ENCODE measurements at places on chromosomes 1 and 21. TPM values are rescaled to one million over a fixed set of nuclear protein-coding genes. Genes with fewer than 3 reads are reported as not detected.

IL22RA1 gene
- total RNA-seq: not detected

AMY1C gene
- total RNA-seq: not detected

ADGRB2 gene
- 4.5 TPM for total RNA-seq

FUCA1 gene
- total RNA-seq: 4.8 TPM

KDM5B gene
- 176 TPM for total RNA-seq

ADGRL4 gene
- not detected for total RNA-seq

DNA sequence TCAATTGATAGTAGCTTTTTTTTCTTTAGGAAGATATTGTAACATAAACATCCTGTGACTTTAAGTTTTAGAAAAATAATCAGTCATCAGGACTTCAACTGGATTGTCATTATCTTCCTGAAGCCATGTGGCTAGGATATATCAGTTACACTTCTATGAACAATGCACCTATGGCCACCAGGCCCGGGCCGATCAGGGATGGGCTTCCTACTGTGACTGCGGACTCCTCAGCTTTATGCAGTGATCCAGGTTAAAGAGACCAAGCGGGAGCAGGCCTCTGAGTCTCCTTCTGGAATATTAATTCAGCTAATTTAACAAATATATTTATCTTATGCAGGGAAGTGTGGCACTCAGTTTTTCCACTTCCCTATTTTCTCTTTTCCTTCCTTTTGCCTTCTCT lies 200.6 kb downstream of the ADGRL2 start:
- no peak for ATAC-seq

GRCh38 chr1:73910062-73910461 lies 287.9 kb downstream of the LRRIQ3 start:
- ATAC-seq: no peak

DNA sequence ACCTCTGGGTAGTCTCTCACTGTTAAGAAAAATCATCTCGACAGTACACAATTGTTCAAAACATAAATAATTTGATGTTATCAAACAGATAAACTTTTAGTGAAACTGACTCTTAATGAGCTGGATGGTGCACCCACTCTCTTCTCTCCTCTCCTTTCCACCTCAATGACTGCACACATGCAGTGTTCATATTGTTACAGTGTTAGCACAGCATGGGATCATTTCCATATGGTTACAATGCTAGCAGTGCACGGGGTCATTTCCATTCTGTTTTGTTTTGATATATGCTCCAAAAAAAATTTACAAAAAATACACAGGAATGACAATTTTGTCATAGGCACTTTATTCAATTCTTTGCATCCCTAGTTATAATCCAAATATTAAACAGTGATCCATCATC lies 26.4 kb upstream of the RNF187 start:
- no peak for ATAC-seq

- ATAC-seq: peak; percentile 16
Measured at GRCh38 chr1:219710529-219711194, 97.8 kb upstream of the ZC3H11B start.

DNA sequence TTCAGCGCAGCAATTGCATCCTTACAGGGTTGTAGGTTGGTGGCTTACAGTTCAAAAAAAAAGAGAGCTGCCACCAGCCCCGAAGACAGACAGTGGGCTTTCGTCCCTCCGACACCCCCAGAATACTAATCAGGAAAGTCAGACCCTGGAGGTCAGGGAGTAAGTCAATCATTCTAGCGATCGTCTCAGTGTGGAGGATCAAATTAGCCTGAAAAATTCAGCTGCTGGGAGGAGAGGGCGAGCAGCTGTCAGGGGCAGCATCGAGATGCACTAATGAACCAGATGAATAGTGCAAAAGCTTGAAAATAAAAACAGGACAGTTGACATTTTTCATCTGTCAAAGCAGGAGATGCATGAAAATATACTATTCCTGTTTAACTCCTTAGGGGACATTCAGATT lies 138.4 kb downstream of the NEK7 start:
- no peak for ATAC-seq

DNA sequence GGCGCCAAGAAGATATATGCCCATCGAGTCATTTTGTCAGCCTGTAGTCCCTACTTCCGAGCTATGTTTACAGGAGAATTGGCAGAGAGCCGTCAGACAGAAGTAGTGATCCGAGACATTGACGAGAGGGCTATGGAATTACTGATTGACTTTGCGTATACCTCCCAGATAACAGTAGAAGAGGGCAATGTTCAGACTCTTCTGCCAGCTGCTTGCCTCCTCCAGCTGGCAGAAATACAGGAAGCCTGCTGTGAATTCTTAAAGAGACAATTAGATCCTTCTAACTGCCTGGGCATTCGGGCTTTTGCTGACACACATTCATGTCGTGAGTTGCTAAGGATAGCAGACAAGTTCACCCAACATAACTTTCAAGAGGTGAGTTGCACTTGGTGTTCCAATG lies 19.1 kb downstream of the KLHL20 start:
- ATAC-seq: no peak

DNA sequence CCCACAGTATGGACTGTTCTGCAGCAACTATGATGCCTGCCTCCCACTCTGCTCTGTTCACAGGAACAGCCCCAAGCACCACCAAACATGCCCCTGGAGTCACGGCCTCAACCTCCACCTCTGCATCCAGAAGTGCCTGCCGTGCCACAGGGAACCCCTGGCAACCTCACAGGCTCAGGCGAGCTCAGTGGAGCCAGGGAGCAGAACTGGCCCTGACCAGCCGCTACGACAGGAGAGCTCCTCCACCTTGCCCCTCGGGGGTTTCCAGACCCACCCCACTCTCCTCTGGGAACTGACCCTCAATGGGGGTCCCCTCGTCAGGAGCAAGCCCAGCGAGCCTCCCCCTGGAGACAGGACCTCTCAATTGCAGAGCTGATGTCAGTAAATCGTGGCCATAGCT lies 13.0 kb downstream of the MRAP start:
- ATAC-seq: no peak

GRCh38 chr1:34713443-34713842 lies 41.4 kb upstream of the GJB5 start:
- no peak for ATAC-seq

Measured in activated T-helper 17 cell treated with anti-CD3 and anti-CD28 coated beads, Interleukin-2, amount 50 U/mL, for 72 hours (primary cell).